ENCODE measurements at places on chromosomes 2 and 18. TPM values are rescaled to one million over a fixed set of nuclear protein-coding genes. Genes with fewer than 3 reads are reported as not detected.

GRCh38 chr2:123808243-123808642, 216.8 kb upstream of the CNTNAP5 start:
- no peak for ATAC-seq

GRCh38 chr2:204453730-204454167, 91.5 kb upstream of the PARD3B start:
- ATAC-seq: no peak

GRCh38 chr18:56036741-56037140, 448.7 kb upstream of the TCF4 start:
- ATAC-seq: no peak

NETO1 gene
- not detected for total RNA-seq
